Stimulated activated CD4-positive, alpha-beta T cell treated with anti-CD3 and anti-CD28 coated beads, Interleukin-1b, Interleukin-23, amount 100 ng/mL, for 1 hour (primary cell): ENCODE measurements at places on chromosomes 2 and 18.

- no peak for DNase-seq
These were observed 10.3 kb upstream of the CIB4 start for GRCh38 chr2:26651470-26651771.

GRCh38 chr2:112942654-112943002 lies 31.7 kb downstream of the IL37 start:
- no peak for DNase-seq

- no peak for DNase-seq
These were observed 10.0 kb upstream of the BCL2 start for GRCh38 chr18:63329431-63330145.

DNA sequence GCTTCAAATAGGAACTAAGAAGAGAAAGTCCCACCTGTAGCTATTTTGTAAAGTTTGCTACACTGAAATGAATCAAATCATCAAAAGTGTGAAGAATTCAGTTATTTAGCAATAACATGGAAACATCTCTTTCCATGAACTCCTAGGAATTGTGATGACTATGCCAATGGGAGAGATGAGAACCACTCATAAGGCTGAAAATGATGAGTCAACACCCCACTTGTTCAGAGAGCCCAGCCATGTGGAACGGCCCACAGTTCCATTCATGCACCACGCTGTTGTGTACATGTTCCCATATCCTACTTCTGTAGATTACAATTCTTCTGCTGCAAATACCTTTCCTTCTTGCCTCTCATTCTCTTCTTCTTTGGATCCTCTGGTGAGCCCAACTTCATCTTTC lies 645.5 kb upstream of the ID2 start:
- DNase-seq: no peak

- DNase-seq: no peak
These were observed 1.5 kb downstream of the ARHGAP25 start for GRCh38 chr2:68736086-68736485.

- no peak for DNase-seq
These were observed 50.0 kb downstream of the KCNG2 start for GRCh38 chr18:79847606-79848293.

DNA sequence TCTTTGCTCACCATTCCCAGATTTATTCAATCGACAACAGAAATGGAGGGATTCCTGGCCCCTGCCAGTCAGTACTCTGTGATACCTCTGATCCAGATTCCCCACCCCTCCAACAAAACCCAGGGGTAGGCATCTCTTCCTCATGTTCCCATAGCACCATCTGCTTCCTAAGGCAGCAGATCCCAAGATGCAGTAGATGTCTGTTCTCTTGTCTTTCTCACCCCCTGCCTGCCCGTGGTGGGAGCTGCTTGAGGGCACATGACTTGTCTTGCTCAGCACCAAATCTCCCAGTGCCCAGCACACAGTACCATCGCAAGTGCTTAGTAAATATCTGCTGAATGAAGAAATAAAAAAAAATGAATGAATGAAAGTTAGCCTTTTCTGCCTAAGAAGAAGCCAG lies 98.2 kb downstream of the ZBTB7C start:
- DNase-seq: no peak

GRCh38 chr2:96157649-96158553 lies 12.7 kb upstream of the DUSP2 start:
- peak; percentile 60 for DNase-seq
